Suppressor macrophage treated with lipopolysaccharide for 1 hour (primary cell): ENCODE measurements at places on chromosomes 4 and X.

DNA sequence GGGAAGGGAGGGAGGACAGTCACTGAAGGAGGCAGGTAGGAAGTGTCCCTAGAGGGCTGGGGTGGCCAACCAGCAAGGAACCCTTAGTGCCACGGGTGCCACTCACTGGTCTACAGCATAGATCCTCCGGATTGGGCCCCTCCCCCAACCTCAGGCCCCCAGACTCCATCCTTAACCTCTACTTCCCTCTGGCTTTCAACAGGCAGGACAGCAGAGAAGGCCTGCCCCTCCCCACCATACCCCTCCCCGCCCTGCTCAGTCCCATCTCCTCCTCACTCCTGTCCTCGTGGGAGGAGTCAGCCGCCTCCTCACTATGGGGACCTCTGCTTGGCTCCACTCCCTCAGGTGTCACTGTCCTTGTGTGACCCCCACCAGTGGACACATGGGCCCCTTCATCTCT, 77.7 kb upstream of the PSAPL1 start:
- DNase-seq: no peak

GRCh38 chr4:143225167-143225566, 40.5 kb downstream of the USP38 start:
- DNase-seq: no peak

GRCh38 chr4:5809216-5809776, 83.6 kb downstream of the CRMP1 start:
- DNase-seq: no peak

- DNase-seq: no peak
These were observed 88.3 kb downstream of the FAM53A start for GRCh38 chr4:1595789-1596325.

- DNase-seq: no peak
These were observed 23.5 kb upstream of the PRDM8 start for GRCh38 chr4:80173841-80174240.

- no peak for DNase-seq
These were observed 2.5 kb downstream of the BMP3 start for GRCh38 chr4:81032771-81033684.

- no peak for DNase-seq
These were observed 151.8 kb downstream of the TSPAN5 start for GRCh38 chr4:98506462-98507132.

GRCh38 chr4:108360754-108361445, 192.2 kb upstream of the LEF1 start:
- no peak for DNase-seq

DNA sequence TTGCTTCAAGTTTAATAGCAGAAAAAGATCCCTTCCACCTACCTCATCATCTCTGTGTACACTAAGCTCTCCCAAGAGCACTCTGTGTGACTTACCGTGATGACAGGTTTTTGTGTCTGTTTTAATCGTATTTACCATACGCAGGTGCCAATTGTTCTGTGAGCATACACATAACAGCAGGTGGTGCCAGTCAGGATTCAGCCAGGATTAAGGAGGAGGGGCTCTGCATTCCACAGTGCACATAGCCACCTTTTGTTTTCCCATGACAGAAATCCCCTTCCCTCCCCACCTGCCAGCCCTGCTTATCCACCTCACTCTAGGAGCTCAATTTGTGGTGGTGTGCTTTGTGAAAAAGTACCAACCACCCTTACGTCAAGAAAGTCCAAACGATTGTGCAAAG, 14.8 kb downstream of the ANK2 start:
- DNase-seq: no peak

DNA sequence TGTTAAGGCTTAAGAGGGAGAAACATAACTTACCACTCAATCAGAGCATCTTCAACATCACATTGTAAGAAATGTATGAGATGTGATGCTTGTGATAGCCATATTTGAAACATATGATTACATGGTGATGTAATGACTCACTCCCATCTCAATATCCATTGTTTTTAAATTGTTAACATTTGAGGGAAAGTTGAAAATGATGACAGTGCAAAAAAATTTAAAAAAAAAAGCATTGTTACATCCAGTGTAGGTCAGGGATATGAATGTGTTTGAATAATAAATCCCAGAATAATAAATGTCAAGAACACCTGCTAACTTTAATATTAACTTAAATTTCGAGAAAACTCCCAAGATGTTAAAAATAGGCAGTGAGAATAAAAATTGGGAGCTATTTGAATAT, 6.4 kb upstream of the CCSER1 start:
- DNase-seq: no peak

- DNase-seq: no peak
These were observed 162.0 kb downstream of the SNCA start for GRCh38 chr4:89674876-89675459.

GRCh38 chr4:143184217-143184502, 557 bp upstream of the USP38 start:
- DNase-seq: no peak

- DNase-seq: no peak
These were observed 119.4 kb downstream of the FAT4 start for GRCh38 chr4:125434136-125434535.

- DNase-seq: no peak
These were observed 447 bp downstream of the PDZD11 start for GRCh38 chrX:70289168-70289792.

DNA sequence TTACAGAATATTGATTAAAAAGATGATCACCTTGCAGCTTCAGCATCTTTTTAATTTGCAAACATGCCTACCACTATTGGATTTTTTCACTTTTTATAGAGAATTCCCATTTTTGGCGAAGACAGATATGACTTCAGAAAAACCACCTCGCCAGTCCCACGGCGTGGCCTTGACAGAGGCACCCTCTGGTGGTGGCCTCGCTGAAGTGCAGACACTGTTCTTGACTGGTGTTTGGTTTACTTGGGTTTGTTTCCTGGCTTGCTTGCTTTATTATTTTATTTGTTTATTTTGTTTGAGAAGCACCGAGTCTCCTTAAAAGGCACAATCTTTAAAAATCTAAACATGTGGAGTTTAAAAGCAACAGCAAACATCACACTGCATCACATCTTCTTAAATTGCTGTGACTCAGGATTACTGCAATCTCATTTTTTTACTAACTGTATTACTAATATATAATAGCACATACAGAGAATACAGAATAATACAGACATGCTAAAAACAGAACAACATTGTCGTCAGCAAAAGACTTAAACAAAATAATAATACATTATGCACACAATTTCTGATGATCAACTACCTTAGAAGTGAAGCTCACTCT, 13.1 kb upstream of the AMTN start:
- DNase-seq: peak; percentile 65

DNA sequence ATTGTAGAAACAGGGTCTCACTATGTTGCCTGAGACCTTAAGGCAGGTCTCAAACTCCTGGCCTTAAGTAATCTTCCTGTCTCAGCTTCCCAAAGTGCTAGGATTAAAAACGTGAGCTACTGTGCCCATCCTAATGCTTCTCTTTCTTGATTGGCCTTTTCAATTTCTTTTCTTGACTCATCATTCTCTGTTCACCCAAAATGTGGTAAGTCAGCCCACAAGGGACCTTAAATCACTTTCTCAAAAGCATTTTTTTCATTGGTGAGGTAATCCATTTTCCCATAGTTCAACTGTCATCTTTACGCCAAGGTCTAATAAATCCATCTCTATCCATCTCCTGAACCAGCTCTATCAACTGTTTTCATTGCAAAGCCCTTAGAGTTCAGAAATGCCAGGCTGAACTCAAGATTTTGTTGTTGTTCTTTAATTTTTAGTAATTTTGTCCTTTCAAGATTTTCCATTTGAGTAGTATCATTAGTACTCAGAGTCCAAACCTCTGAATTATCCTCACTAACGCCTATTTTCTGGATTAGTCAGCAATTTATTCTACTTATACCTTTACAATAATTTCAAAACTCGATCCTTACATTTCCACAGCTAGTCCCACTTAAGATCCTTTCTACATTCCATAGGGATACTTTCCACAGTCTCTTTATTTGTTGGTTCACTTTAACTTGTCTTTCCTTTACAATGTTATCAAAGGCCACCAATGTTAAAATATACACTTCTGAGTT, 528.6 kb downstream of the IL15 start:
- no peak for DNase-seq
